ENCODE measurements at places on chromosomes 1 and 21. TPM values are rescaled to one million over a fixed set of nuclear protein-coding genes. Genes with fewer than 3 reads are reported as not detected.

GRCh38 chr1:234168061-234168724 is 205.1 kb upstream of the COA6 start:
- H3K36me3 ChIP-seq, result no peaks in the 10 kb centered on the region
- no peaks in the 10 kb centered on the region for H3K27me3 ChIP-seq
- no peak overlapping the region for H3K27ac ChIP-seq
- H3K4me1 ChIP-seq, result peaks cover 4% of the 10 kb centered on the region
- DNase-seq, result no peak
- H3K4me3 ChIP-seq, result no peak overlapping the region

DNA sequence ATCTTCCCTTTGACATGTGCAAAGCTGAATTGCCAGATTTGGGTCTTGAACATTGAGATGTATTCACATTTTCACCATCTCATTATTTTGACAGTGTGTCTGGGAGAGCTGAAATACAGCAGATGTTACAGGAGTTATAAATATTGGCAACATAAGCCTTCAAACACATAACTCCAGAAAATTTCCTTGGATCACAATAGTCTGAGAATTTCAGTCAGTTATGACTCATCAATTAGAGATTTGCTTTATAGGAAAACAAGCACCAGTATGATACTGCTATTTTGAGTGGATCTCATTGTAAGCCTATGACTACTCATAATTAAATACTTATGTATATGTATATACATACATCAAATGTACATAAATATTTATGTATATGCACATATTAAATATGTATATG is 1171.8 kb downstream of the AMY1C start:
- H3K4me3 ChIP-seq, result no peak overlapping the region
- no peak for DNase-seq
- H3K27me3 ChIP-seq, result no peaks in the 10 kb centered on the region
- H3K4me1 ChIP-seq, result no peaks in the 10 kb centered on the region

DNA sequence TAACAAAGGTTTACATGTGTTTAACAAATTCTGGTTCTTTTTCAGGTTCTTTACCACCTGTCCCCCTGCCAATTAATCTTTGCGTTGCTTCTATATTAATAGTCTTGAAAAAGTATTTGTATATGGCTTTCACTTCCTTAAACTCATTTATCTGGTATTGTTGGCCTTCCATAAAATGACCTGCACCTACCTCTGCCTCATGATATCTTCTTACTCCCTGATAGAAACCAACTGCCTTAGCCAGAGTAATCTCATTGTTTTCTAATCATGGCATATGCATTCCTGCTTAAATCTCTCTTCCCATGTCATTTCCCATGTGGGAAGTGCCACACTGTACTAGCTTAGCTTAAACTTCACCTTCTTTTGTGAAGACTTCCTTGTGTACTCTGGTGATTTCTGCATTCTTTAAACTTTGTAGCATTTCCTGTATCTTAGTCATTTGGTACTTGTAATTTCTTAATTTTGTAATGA is 8.7 kb downstream of the SMG7 start:
- H3K27me3 ChIP-seq, result no peaks in the 10 kb centered on the region
- no peak overlapping the region for H3K4me3 ChIP-seq
- no peaks in the 10 kb centered on the region for H3K36me3 ChIP-seq
- no peak for DNase-seq
- H3K27ac ChIP-seq, result peak overlapping the region; percentile 59

- H3K4me3 ChIP-seq, result no peak overlapping the region
- H3K36me3 ChIP-seq, result no peaks in the 10 kb centered on the region
- H3K27ac ChIP-seq, result no peak overlapping the region
- no peaks in the 10 kb centered on the region for H3K4me1 ChIP-seq
- DNase-seq, result no peak
- H3K27me3 ChIP-seq, result no peaks in the 10 kb centered on the region
These were observed 98.0 kb upstream of the BCAR3 start for GRCh38 chr1:93779540-93780165.

- H3K36me3 ChIP-seq, result no peaks in the 10 kb centered on the region
- H3K4me1 ChIP-seq, result no peaks in the 10 kb centered on the region
- no peak overlapping the region for H3K4me3 ChIP-seq
- H3K27ac ChIP-seq, result no peak overlapping the region
These were observed 81.2 kb upstream of the BARHL2 start for GRCh38 chr1:90798344-90798743.

DNA sequence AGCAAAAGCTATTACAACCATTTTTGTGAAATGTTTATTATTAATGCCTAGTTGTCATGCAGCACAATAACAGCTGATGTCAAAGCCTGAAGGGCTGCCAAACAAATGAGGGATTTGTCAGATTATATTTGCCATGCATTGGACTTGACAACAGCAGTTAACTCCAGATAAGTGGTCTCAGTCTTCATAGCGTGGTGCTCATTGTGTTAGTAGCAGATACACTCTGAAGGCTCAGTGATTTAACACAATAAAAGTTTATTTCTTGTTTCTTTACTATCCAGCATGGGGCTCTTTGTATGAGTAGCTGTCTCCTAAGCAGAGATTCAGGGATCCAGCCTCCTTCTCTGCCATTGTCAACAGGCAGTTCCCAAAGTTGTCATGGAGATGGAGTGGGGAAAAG is 76.0 kb upstream of the PTGFRN start:
- no peak for DNase-seq
- no peak overlapping the region for H3K4me3 ChIP-seq
- H3K4me1 ChIP-seq, result no peaks in the 10 kb centered on the region

- H3K27me3 ChIP-seq, result no peaks in the 10 kb centered on the region
- no peak for DNase-seq
- no peak overlapping the region for H3K27ac ChIP-seq
- no peaks in the 10 kb centered on the region for H3K36me3 ChIP-seq
These were observed 323.3 kb downstream of the KCTD3 start for GRCh38 chr1:215890438-215890837.

DNA sequence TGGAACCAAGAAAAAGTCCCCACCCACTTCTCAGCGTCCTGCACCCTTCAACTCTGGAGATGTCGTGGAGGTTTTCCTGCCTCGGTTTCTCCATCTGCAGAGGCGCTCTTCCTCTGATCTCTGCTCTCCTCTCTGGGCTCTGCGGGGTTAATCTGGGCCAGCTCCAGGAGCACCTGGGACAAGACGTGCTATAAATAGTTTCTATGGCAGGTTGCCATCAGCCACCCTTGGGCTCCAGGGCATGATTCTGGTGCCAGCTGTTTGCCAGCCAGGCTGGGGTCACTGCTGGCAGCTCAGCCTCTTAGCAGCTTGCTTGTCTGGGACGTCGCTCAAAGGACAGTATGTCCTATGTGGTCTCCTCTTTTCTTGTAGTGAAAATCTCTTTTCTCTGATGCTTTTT is 137.1 kb downstream of the ACTL8 start:
- peak; percentile 43 for DNase-seq
- H3K27me3 ChIP-seq, result no peaks in the 10 kb centered on the region
- H3K4me1 ChIP-seq, result no peaks in the 10 kb centered on the region

DNA sequence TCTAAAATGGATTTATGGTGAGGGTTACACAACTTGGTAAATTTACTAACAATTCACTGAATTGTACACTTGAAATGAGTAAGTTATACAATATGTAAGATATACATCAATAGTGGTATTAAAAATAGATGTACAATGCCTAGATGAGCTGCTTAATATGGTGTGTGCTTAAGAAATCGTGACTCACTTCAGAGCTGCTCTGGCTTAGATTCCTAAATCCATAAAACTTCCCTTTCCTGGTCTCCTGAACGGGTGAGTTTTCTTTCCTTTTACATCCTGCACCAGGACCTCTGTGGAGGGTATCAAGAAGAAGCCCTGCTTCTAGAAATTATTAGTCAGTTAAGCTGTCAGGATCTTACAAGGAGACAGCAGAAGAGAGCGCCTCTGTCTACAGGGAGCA is 30.4 kb downstream of the H3-3A start:
- H3K4me1 ChIP-seq, result no peaks in the 10 kb centered on the region
- no peak for DNase-seq
- H3K27ac ChIP-seq, result no peak overlapping the region
- H3K27me3 ChIP-seq, result no peaks in the 10 kb centered on the region
- H3K4me3 ChIP-seq, result no peak overlapping the region

Gene YRDC
- total RNA-seq, result 12.1 TPM

Gene TENT5C
- total RNA-seq, result 96.2 TPM
